ENCODE measurements at places on chromosomes 13 and 19.

GRCh38 chr13:98869408-98870090 lies 108.3 kb downstream of the DOCK9 start:
- no peak for DNase-seq

GRCh38 chr19:55670280-55671053 lies 4.6 kb upstream of the EPN1 start:
- DNase-seq, result no peak

- DNase-seq, result no peak
Measured at GRCh38 chr13:113069861-113070805, 35.5 kb upstream of the F7 start.

DNA sequence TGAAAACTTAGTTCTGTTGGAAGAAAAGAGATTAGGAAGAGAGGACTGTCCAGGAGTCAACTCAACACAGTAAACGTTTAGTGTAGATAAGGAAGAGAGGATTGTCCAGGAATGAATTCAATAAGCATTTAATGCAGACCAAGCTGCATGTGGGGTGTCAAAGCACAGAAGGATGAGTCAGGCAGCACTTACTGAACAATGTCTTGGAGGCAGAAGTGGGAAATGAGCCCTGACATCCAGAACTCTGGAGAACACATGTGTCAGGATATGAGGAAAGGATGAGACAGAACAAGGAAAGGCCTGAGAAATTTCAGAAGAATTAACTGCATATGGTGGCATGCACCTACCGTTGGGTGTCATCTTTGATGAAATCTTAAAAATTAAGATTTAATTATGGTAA lies 429.2 kb upstream of the HTR2A start:
- no peak for DNase-seq

All from esophagus squamous epithelium (tissue), 5 donors.